Umbilical cord (tissue), 2 donors: ENCODE measurements at places on chromosomes 2 and 18. TPM values are rescaled to one million over a fixed set of nuclear protein-coding genes. Genes with fewer than 3 reads are reported as not detected.

The OBSL1 gene
- total RNA-seq, result 66.2 TPM

The MPV17 gene
- 27.9 TPM for total RNA-seq

GRCh38 chr2:45496869-45497268 is 114.2 kb downstream of the SRBD1 start:
- DNase-seq, result no peak

GRCh38 chr2:202375609-202376408 is at the start of gene BMPR2:
Gene BMPR2, plus strand, starts transcription at chr2:202376327. Its CDS starts 1,148 bp downstream, at chr2:202377475.
- DNase-seq, result peak; percentile 96
